ENCODE measurements at places on chromosomes 7 and 10.

- DNase-seq, result no peak
These were observed 109.2 kb downstream of the ANK3 start for GRCh38 chr10:60280475-60280874.

DNA sequence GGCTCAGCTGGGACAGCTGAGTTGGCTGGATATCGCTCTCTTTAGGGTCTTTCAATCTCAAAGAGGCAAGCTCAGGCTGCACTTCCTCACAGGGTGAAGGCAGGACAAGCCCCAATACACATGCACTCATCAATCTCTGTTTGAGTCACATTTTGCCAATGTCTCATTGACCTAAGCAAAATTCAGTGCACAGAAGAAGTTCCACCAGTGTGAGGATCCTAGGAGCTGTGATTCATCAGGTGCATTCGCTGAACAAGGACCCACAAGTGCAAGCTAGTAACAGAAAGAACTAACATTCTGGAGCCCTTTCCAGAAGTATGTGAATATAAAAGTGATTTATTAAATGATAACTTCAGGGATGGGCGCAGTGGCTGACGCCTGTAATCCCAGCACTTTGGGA lies 477.2 kb downstream of the GPAM start:
- DNase-seq, result no peak

GRCh38 chr10:34319197-34319846 lies 495.8 kb downstream of the PARD3 start:
- DNase-seq, result peak; percentile 84

DNA sequence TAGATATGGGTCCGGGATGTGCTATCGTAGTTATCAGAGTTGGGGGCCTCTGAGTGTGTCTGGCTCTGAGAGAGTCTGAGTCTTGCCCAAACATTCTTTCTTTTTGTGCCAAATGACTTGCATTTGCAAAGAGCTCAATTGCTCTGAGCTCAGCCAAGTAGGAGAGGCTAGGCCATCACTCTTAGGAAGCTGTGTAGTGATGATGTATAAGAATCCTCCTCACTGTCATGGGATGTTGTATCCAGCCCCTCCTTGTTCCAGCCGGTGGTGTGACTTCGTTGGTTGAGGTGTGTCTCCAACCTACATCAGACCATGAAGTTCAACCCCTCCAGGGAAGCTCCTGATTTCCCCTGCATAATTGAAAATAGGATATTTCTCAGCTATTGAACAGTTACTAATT lies 97.5 kb upstream of the NPS start:
- no peak for DNase-seq

DNA sequence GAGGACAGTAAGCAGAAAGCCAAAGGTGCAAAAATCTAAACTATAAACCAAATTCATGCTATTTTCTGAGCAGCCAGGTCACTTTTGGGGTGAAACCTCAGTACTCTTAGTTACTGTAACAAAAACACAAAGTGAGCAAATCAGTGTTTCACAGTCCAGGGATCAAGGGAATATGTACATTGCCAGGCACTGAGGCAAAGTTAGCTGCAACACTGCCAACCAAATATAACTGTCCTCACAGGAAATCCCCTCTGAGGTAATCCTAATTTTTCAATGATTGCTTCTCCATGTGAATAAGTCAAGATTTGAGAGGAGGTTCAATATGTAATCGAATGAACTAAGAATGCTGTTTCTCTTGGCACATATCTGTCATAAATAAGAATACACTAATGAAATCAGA lies 229.7 kb downstream of the TSPAN12 start:
- no peak for DNase-seq

DNA sequence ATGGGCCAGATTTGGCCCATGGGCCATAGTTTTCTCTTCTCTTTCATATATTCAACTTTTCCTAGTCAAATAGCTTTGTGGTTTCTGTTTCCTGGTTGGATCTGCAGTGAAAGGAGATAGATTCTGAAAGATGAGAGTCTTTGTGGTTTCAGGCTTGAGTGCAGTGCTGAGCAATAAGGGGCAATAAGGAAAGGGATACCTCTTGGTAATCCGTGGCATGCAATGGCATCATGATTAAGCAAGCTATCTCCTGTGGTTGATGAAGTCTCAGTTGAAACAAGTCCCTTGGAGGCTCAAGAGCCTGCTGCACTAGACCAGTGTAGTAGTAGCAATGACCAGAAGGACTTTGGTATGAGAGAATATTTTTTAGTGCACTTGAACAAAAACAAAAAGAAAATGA lies 187.7 kb upstream of the CNTNAP2 start:
- DNase-seq, result no peak

GRCh38 chr10:86250399-86250798 lies 116.2 kb downstream of the GRID1 start:
- no peak for DNase-seq

DNA sequence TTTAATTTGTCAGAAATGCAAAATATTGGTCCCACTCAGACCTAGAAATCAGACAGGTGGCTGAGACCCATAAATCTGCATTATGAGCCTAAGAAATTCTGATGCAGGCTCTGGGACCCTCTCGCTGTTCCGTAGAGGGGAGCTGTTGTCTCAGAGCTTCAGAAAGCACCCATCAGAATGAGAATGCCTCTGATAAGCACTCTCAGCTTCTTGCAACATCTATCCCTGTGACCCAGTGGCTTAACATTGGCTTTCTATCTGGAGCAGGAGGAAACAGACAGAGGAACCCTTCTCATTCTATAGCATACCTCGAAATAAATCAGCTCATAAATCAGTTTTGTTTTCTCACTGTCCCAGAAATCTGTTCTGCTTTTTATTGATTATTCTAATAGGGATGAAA lies 184.6 kb upstream of the SP4 start:
- no peak for DNase-seq

- DNase-seq, result no peak
These were observed 134.3 kb downstream of the CUX1 start for GRCh38 chr7:101951757-101952156.

DNA sequence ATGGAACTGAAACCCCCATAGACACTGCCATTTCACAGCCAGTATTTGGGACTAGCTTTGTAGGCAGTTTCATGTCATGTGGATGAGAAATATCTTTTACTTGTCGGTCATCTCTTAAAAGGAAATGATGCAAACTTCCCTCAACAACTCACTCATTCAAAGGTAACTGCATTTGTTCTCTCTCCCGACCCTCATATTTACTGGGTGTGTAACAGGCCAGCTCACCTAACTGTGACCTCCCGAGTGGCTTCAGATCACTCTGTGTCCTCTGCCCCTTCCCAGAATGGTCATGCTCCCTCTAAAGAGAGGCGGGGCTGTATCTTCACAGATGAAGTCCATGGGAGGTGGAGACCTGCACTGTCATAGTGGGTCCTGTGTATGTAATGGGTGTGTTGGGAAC lies 14.7 kb downstream of the LRRC18 start:
- no peak for DNase-seq

- DNase-seq, result no peak
These were observed 114.6 kb downstream of the DNAJC1 start for GRCh38 chr10:21888959-21889358.

DNA sequence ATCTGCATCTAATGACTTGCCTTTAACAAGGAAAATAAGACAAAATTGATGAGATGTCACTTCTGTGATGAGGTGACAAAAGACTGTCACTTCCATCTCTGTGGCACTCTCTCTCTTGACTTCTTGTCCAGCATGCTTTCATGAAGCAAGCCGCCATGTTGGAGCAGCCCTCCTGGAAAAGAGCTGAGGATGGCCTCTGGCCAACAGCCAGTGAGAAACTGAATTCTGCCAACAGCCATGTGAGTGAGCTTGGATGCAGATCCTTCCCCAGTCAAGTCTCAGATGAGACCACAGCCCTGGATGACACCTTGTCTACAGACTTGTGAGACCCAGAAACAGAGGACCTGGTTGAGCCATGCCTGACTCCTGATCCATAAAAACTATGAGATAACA lies 412.6 kb upstream of the SHH start:
- DNase-seq, result no peak

DNA sequence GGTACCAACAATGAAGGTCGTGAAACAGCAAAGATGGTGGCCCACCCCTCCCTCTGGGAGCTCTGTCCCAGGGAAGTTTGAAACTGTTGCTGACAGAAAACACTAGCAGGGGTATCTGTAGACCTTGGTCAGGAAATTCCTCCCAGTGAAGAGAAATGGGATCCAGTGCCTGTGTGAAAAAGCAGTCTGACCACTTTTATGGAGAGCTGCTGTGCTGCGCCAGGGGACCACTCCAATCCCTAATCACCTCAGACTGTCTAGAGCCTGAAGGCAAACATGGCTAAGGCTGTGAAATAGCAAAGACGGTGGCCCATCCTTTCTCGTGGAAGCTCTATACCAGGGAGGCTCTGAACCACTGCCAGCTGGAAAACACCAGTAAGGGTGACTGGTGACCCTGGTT lies 38.3 kb upstream of the TMEM140 start:
- no peak for DNase-seq

DNA sequence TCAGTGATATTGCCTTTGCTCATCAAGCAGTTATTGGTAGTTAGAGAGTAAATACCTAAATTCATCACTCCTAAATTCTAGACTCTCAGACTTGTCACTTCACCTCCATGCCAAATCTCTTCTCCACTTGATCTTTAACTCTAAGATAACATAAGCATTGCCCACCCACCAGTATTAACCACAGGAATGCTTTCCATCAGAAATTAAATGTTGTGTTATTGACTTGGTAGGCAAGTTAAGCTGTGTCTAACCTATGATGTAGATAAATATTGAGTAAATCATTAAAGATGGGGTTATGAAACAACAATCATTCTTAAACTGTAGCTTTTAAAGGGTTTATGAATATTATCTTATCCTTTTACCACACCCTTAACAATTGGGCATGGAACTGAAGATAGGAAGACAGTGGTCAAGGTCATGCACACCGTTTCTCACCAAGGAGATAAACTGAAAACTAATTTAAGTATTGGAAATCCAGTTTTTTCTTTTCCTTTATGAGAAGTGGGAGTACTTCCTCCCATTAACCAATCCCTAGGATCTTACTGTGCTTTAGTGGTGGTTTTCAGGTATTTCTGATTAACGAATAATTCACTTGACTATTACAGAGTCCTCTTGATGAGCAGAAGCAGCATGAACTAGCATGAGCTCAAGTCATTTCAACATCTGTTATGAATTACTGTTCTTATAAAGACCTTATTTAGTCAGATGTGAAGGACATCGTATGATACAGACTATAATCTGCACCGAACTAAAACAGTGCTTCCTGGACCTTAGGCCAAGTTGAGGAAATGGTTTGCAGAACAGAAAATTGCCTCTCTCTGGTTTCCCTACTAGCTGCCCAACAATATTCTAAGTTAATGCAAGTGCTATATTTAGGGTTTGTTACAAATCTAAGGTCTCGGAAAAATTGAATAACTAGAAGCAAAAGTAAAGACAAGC lies 142.0 kb downstream of the LCOR start:
- no peak for DNase-seq

All from NCI-H1105 (cell line).